ENCODE measurements at places on chromosomes 1 and 21.

DNA sequence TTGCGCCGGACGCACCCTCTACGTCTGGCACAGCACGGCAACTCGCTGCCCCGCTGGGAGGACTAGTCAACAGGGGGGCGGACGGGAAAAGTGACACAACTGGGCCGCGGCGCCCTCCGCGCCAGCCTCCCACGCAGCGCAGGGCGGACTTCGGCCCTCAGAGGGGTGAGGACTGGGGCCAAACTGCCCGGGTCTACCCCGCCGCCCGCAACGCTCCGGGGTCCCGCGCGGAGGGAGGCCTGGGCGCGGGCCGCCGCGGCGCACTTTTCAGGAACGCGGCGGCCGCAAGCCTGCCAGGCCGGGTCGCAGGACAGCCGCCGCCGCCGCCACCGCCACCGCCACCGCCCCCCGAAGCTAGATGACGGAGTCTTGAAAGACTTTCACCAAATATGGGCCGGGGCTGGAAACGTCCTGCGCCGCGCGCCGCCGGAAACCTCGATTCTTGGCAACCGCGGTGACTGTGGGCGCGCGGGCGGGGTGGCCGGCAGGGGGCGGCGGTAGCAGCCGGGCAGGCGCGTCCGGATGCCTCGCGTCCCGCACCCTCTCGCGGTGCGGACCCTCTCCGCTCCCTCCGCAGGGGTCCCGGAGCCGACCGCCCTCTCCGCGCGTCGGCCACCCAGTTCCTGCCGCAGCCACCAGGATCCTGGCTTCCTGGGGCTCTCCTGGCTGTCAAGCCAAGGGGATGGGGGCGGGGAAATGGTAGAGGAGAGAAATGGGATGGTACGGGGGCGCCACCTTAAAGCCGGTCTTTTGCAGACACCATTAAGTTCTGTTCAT lies 3.7 kb upstream of the CCN1 start:
- DNase-seq, result peak; percentile 36

DNA sequence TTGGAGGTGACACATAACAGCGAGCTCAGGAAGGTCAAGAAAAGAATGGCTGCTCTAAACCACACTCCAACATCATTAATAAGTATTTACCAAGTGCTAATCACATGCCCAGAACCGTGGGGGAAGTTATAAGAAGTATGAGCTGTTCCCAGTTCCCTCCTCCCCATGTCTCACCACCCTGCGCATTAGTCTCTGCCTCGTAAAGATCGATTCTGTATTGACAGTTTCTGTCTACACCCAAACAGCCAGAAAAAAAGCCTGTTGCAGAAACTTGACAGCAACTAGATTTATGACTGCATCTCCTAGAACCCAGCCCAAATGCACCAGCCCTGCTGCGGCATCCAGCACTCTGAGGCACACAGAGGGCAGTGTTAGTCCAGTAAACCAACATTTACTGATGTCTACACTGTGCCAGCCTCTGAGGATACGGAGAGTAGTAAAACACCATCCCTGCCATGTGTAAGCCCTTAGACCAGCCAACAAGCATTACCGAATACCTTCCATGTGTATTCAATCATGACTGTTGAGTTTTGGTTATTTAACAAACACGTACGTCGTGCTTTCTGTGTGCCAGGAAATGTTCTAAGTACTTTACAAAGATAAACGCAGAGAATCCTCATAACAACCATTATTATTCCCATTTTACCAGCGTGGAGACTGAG lies 63.6 kb upstream of the ZBTB40 start:
- no peak for DNase-seq

DNA sequence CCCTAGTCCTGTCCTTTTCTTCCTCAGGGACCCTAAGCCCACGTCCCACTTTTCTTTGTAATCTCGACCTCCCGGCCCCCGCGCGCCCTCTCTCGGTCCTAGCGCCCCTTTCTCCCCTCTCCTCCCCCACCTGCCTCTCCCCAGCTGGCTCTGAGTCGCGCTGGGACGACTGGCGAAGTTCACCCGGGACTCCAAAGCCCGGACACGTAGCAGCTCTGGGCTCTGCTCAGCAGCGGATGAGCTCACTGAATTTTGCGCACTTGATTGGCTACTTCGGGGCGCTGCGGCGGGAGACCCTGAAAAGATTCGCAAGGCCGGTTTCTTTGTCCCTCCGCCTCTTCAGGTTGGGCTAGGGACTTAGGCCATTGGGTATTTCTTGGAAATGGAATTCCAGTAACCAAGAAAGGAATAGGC lies 16.3 kb upstream of the ACKR1 start:
- DNase-seq, result no peak

DNA sequence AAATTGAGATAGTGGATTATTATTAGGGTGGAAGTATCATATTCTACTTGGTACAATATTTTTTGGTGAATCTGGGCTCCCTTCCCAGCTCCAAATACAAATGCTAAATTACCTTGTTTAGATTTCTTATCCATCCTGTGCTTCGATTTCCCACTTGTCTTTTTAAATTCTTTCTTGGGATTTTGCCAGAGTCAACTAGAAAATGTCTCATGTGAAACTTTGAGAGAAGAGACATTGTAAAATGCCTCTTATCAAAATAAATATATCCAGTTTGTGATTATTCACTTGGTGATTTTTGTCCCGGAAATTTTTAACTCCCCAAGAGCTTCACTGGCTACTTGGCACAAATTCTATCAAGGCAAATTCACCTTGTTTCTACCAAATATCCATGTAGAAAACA lies 202.0 kb downstream of the FMN2 start:
- no peak for DNase-seq

GRCh38 chr1:41712081-41712480 lies 206.6 kb downstream of the HIVEP3 start:
- DNase-seq, result no peak

DNA sequence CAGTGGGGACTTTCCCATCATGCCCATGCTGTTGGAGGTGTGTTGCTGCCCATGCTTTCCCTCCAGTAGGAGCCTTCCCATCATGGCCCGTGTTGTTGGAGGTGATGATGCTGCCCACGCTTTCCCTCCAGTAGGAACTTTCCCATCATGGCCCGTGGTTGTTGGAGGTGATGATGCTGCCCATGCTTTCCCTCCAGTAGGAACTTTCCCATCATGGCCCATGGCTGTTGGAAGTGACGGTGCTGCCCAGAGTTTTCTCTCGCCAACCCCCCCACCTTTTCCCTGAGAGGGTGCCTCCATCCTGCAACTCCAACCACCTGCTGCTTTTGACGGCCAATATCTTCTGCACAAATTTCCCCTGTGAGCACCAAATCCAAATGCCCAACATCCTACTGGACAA lies 205.7 kb downstream of the TOMM20 start:
- DNase-seq, result no peak

DNA sequence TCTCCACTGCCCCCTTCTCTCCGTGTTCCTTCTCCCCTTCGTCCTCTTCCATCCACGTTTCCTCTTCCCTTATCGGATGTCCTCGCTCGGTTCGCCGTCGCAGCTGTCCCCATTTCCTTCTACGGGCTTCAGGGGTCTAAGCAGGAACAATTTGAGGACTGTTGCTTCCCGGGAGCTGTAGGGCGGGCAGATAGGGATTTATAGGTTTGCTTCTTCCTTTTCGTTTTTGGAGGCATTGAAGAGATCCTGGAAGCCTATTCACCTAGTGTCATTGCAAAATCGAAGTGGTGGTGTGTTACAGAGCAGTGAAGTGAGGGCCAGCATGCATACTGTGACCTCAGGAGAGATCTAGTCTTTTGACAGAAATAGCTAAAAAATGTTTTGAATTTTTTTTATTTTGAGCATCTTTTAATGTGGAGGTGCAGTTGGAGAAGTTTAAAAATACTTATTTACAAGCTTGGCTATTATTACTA lies 897 bp downstream of the ZYG11B start:
- DNase-seq, result no peak
